Right atrium auricular region (tissue), 2 donors: ENCODE measurements at places on chromosomes 4 and X. TPM values are rescaled to one million over a fixed set of nuclear protein-coding genes. Genes with fewer than 3 reads are reported as not detected.

Gene GYPA
- not detected for total RNA-seq

Gene HTRA3
- total RNA-seq = 124 TPM

Gene FOXR2
- not detected for total RNA-seq

Gene MAGT1
- 48.4 TPM for total RNA-seq

Gene F9
- not detected for total RNA-seq

Gene USP26
- not detected for total RNA-seq

Gene RAB39B
- 0.55 TPM for total RNA-seq

Gene CXCL3
- total RNA-seq = 0.63 TPM

Gene CFI
- 12.6 TPM for total RNA-seq

Gene RTL9
- 0.41 TPM for total RNA-seq

Gene HSFX3
- not detected for total RNA-seq

Gene TREX2
- total RNA-seq = not detected

Gene DKC1
- 13.5 TPM for total RNA-seq

Gene NPY5R
- 0.24 TPM for total RNA-seq

Gene ANXA10
- total RNA-seq = not detected

Gene SPANXN4
- not detected for total RNA-seq

Gene IL2
- not detected for total RNA-seq

Gene TGIF2LX
- total RNA-seq = not detected

Gene SLC7A11
- 1.5 TPM for total RNA-seq

Gene SEC24D
- total RNA-seq = 25.8 TPM

Gene CLDN34
- not detected for total RNA-seq

Gene METAP1
- 56.2 TPM for total RNA-seq
